Stimulated activated CD4-positive, alpha-beta T cell treated with anti-CD3 and anti-CD28 coated beads, Interleukin-1b, Interleukin-23, amount 100 ng/mL, for 24 hours (primary cell): ENCODE measurements at places on chromosomes 2 and 18.

GRCh38 chr2:47651296-47651695 is 131.6 kb upstream of the MSH6 start:
- no peak for DNase-seq

- DNase-seq: no peak
Measured at GRCh38 chr2:85547089-85547858, 8.3 kb downstream of the MAT2A start.

DNA sequence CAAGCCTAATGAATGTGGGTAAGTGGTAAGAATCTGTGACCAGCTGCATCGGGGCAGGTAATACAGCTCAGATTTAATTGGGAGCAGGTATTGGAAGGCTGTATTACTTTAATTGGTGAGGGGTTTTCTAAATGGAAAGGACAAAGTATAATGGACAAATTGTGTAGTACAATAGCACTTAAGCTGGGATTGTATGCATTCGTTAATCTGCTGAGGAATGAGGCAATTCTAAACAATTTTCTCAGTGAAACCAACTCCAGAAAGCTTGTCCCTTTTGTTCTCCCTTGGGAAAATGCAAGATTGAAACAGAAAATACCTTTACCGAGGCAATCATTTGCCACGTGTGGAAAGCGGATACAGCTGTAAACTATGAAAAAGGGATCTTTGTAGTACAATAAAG is 801.6 kb upstream of the POU3F3 start:
- no peak for DNase-seq

- no peak for DNase-seq
Measured at GRCh38 chr2:66582987-66583880, 148.3 kb downstream of the MEIS1 start.

DNA sequence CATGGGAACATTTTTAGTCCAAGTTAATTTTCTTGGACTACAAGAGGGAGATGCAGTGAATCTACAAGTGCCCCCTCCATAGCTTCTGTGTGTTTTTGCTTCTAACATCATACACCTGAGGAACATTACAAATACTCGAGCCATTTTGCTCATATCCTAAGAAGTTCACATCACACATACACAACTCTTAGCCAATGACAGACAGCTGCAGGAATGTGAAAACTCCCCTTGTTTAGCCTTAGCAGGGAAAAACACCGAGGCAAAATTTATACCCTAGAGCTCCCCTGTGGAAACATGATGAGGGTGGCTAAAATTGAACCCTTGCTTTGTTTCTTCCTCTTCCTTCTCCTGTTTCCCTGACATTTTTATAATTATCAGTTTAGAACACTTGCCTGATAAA is 928.3 kb upstream of the NRXN1 start:
- DNase-seq: no peak

DNA sequence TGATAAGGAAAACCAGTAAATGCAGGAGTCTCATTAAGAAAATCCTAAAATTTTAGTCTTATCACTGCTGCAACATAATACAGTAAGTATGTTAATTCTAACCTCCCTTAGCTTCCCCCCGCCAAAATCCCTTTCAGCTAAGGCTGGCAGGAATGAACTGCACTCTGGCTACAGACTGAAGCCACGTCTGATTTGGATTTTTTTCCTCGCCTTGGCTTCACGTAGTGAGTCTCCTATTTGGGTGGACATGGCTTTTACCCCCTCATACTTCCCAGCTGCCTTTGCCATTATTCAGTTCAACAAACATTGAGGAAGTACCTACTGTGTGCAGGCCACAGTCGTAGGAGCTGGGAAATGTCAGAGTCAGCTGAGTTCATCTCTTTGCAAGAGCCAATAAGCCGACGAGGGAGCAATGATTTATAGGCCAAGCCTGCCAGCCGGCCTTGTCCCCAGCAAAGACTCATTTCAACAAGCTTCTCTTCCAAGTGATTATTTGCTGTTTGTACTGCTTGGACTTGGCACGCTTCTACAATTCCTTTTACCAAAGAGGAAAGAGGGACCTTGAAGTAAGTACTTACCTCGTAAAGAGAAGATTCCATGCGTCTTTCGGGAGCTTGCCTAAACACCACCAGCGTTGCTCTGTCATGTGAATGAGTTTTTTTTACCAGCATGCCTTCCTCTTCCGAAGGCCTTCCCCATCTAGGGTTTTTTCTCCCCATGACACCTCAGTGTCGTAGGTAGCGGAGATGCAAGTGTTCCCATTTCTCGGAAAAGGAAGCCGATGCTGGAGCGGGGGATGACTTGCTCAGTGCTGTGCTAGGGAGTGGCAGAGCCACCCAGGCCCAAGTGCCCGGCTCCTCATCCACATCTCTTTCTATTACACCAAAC is 138.6 kb downstream of the KLHL29 start:
- no peak for DNase-seq

DNA sequence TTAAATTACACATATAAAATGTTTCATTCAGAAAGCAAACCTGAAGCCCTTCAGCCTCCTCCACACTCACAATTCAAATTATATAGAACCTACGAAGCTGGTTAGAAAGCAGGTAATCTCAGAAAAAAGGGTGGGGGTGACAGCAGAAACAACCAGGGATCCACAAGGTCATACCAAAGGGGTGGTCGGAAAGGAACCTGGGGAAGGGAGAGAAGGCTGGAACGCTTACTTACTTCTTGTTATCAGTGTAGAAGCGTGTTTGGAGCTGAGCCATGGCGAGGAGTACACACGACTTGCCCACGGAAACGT is 316 bp downstream of the WDR12 start:
- DNase-seq: no peak
